Naive B cell (primary cell): ENCODE measurements at places on chromosomes 4 and X. TPM values are rescaled to one million over a fixed set of nuclear protein-coding genes. Genes with fewer than 3 reads are reported as not detected.

Gene ASB9
- not detected for polyA plus RNA-seq

Gene CD99L2
- polyA plus RNA-seq, result 12.4 TPM

Gene MAGED2
- polyA plus RNA-seq, result 75.9 TPM

Gene MAGED4B
- 5.2 TPM for polyA plus RNA-seq

Gene PARM1
- 9.3 TPM for polyA plus RNA-seq

GRCh38 chr4:104901961-104902605 is 244.6 kb upstream of the TET2 start:
- no peak for DNase-seq
- peaks cover 16% of the 10 kb centered on the region for H3K27me3 ChIP-seq
- no peak overlapping the region for H3K27ac ChIP-seq

DNA sequence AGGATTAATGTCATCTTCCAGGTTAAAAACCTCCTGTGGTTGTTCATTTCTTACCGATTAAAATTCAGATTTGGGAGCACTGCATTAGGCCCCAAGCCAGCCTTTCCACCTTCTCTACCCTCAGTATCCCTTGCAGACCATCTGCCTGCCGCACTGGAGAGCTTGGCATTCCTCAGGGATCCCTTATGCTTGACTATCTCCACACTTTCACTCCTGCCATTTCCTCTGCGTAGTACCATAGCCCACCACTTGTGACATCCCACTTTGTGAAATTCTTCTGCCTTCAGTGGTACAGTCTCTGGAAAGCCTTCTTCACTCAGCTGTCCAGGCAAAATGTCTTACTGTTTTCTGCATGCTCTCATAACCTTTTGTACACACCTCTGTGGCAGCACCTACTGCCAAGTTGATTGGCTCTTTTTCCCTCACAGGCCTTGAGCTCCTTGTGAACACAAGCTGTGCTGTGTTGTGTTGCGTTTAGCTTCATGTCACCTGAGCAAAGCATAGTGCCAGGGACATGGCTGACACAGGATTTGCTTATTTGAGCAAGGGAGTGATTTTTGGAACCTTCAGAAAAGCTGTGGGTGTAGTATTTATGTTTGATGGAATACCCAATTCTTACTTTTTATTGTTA is 156.4 kb downstream of the ARX start:
- no peaks in the 10 kb centered on the region for H3K4me1 ChIP-seq
- H3K27ac ChIP-seq, result no peak overlapping the region
- H3K36me3 ChIP-seq, result peaks cover 6% of the 10 kb centered on the region
- no peak for DNase-seq
- no peak overlapping the region for H3K4me3 ChIP-seq
- no peaks in the 10 kb centered on the region for H3K27me3 ChIP-seq

- peak overlapping the region; percentile 98 for H3K27ac ChIP-seq
- peaks cover 94% of the 10 kb centered on the region for H3K4me1 ChIP-seq
- H3K27me3 ChIP-seq, result no peaks in the 10 kb centered on the region
- H3K36me3 ChIP-seq, result peaks cover 7% of the 10 kb centered on the region
- peak overlapping the region; percentile 88 for H3K4me3 ChIP-seq
Measured at GRCh38 chr4:2850966-2851798, 7.5 kb downstream of the ADD1 start.

- H3K27me3 ChIP-seq, result no peaks in the 10 kb centered on the region
- no peaks in the 10 kb centered on the region for H3K36me3 ChIP-seq
- no peak overlapping the region for H3K4me3 ChIP-seq
- H3K4me1 ChIP-seq, result no peaks in the 10 kb centered on the region
Measured at GRCh38 chrX:5726224-5726623, 502.4 kb downstream of the NLGN4X start.
